GM10248 (cell line): ENCODE measurements at places on chromosomes 6 and 20.

DNA sequence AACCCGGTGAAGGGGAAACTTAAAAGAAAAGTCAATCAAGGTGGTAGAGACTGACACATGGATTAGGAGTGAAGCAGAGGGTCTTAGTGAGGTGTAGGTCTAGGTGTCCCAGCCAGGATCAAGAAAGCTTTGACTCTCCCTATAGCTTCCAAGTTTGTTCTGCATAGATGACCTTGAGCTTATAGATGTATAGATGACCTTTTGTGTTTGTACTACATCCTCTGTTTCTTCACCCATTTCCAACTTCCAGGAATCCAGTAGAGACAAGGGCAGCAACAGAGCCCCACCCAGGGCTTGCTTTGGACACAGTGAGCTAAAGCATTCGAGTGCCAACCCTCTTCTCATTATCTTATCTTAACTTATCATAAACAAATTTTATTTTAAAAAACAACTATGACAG lies 1.8 kb upstream of the MRPS18A start:
- no peak for DNase-seq

GRCh38 chr20:10910535-10911178 lies 236.9 kb upstream of the JAG1 start:
- DNase-seq = no peak

DNA sequence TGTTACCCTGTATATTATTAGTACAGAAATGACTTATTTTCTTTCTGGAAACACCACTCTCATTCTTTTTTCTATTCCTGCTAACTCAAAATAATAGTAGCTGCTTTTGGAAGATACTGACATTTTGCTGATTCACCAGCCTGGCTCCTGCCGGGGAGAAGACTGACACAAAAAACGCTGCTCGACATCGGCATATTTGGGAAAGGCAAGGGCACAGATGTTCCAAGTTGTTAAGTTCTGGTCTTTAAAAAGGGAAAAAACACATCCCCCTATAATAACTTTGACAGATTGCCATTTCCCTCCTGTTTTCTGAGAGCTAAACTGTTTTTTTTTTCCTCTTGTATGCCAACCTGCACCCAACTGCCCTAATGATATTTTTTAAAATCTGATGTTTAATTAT lies 55.4 kb downstream of the CTNNBL1 start:
- DNase-seq = no peak

GRCh38 chr20:7770578-7770977 lies 169.7 kb downstream of the HAO1 start:
- no peak for DNase-seq

DNA sequence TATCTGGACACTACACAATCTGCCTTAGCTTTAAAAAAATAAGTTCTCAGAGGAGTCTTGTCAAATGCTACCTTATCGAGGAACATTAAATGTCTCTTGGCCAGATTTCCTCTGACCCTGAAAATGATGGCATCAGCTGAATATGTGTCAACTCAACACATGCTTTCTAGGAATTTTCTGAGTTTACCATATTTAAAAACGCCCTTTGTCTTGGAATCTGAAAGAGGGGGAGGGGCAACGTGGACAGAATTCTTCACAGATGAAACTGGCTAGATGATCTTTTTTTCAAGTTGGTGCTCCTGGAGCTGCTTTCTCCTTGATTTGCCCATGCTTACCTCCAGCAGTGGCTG lies 5.1 kb downstream of the SOX4 start:
- DNase-seq = no peak
